RPMI8226 (cell line): ENCODE measurements at places on chromosomes 1 and 21.

DNA sequence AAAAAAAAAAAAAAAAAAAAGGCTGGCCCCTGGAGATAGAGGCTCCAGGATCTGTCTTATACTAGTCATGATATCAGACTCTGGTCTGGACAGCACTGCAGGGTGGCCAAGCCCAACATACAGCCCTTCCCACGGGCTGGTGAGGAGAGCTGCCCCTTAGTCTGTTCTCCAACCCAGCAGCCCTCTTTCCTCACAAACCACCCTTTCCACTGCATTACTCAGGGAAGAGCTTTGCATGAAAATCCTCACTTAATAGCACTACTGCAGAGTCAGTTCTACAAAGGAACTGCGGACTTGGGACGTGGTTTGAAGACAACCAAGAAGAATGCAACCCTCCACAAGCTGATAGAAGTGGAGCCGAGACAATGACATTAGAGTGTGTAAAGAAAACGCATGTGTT, 5.7 kb downstream of the BCAR3 start:
- no peak for DNase-seq

DNA sequence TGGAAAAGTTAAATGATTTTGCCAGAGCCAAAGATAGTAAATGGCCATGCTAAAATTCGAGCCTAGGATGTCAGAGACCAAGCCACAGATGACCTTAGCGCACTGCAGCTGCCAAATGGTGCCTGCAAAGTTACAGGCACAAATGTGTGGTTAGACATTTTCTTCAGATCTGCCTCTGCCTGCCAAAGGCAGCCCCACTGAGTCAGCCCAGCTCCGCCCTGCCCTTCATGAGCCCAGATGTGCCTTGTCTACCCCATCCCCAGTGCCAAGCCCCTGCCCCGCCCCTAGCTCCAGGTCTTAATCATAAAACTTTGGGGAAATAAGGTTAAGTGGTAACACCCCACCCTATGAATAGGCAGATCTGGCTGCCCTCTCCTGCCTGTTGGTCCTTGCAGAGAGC, 105.9 kb downstream of the DTL start:
- no peak for DNase-seq

DNA sequence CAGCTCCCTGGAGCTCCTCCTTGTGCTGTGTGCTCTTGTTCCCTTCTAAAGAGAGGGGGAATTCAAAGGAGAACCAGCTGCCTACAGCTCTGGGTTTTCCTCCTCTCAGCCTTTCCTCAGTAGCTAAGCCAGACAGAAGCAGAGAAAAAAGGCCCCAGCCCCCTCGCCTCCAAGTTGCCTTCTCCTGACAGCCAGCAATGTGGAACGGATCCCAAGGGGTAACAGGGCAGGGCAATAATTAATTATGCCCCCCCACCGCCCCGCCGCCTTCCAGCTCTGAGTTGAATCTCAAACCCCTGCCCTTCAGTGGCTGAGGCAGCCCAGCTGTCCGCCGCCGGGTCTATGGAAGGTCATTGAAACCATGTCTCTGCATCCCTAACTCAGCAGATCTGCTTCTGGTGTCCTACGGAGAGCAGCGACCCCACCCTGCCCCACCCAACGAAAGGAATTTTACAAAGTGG, 69.0 kb upstream of the GOLT1A start:
- DNase-seq = no peak

- no peak for DNase-seq
These were observed 11.9 kb downstream of the CACNA1S start for GRCh38 chr1:201100169-201100930.

GRCh38 chr1:25550155-25550506, 6.7 kb downstream of the LDLRAP1 start:
- no peak for DNase-seq

DNA sequence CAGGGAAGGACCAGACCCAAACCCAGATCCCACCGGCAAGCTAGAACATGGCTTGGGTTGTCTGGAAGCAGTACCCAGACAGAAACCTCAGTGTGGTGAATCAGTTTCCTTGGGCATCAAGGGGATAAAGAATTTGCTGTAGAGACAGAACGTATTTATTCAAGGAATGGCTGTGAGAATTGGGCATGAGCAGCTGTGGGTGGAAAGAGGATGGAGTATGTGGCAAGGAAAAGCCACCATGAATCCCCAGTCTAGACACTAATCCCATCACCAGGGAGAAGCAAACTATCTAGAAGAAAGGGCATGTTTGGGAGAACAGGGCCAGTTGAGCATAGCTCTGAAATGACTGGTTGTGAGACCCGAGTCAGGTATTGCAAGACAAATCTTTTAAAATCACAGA, 109.2 kb downstream of the TOMM20 start:
- DNase-seq = no peak

DNA sequence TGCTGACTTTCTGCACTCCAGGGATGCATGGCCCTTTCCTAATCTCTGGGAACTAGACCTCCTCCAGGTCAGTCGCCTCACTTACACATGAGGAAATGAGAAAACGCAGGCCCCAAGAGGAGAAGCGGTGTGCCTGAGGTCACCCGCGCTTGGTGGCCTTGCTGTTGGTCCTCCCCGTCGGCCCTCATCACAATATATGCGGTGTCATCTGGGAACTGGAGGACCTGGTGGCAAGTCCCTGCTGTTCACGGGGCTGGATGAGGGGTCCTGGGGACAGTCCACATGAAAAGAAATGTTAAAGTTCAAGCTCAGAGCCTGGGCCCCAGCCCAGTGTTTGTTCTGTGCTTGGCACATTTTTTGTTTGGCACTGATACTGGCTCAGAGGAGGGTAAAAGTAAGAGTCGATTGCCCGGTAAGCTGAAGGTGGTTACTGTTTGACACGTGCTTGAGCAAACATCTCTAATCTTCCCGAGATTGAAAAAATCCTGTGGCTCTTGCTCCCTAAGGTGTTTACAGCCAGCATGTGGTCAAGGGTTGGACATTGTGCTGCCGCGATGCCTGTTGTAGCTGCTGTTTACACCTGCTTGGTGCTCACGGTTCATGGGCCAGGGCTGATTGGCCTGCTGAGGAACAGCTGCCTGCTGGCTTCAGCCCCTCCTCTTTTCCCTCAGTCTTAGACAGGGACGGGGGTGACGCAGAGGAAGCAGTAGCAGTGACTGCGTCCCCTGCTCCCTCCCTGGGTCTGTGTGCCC, 5.2 kb downstream of the COQ8A start:
- no peak for DNase-seq

- no peak for DNase-seq
These were observed 14.6 kb upstream of the RC3H1 start for GRCh38 chr1:174036798-174037197.

DNA sequence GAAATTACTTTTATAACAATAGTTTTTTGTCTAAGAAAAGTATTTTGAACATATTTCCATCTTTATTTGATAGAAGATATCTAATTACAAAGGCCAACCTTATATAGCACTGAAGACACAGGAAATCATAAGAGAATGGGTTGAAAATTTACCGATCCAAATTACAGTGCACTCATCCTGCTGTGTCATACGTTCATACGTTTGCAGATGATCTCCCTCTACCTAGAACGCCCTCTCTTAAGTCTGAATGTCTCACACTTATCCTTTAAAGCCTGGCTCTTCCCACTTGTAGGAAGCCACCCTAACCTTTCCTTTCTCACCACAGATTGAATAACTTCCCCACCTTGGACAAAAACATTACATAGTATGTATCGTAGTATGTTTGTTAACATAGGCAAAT, 9.3 kb downstream of the ASH1L start:
- DNase-seq = no peak

DNA sequence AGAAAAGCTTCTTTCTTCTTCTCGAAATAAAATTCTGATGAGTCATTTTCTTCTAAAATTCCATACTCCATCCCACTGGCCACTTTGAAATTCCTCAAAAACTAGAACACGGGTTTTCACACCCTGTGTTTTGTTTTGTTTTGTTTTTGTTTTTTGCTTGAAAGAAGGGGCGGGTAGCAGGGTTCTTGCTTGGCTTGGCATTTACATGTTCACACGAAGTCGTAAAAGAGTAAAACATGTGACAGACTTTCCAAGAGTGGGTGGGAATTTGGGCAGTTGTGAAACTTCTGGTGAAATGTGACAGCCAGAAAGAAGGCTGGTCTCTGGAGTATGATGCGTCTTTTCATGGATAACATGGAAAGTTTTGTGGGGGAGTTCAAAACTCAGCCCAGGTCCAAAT, 47.1 kb upstream of the FMN2 start:
- no peak for DNase-seq

DNA sequence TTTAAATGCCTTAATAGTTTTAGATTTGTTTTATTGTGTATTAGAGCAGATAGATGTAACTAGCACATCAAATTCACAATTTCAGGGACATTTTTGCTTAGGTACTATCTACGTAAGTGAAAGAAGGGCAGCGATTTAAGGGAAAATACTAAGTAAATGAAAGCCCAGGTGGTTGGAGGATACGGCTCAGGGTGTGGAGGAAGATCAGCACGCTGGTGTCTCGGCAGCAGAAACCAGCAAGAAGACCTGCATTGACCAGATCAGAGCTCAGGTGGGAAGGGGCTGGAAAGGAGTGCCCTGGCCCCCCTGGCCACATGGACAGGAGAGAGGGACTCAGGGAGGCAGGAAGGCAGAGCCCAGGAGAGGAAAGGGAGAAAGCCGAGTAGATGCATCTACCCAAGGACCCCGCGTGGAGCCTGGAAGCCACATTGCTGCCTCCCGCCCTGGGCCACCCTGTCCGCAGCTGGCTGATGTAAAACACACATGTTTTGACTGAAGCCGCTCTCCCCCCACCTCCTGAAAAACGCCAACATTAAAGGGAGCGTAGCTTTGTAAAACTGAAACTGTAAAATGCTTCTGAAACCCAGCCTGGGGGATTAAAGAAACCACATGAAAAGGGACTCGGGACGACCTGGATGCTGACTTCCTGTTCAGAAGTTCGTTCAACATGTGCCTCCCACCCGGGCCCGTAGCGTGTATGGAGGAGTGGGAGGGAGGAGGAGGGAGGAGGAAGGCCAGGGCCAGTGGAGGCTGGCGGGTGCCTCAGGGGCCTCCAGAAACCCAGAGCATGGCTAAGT, 72.6 kb upstream of the TARDBP start:
- peak; percentile 90 for DNase-seq

DNA sequence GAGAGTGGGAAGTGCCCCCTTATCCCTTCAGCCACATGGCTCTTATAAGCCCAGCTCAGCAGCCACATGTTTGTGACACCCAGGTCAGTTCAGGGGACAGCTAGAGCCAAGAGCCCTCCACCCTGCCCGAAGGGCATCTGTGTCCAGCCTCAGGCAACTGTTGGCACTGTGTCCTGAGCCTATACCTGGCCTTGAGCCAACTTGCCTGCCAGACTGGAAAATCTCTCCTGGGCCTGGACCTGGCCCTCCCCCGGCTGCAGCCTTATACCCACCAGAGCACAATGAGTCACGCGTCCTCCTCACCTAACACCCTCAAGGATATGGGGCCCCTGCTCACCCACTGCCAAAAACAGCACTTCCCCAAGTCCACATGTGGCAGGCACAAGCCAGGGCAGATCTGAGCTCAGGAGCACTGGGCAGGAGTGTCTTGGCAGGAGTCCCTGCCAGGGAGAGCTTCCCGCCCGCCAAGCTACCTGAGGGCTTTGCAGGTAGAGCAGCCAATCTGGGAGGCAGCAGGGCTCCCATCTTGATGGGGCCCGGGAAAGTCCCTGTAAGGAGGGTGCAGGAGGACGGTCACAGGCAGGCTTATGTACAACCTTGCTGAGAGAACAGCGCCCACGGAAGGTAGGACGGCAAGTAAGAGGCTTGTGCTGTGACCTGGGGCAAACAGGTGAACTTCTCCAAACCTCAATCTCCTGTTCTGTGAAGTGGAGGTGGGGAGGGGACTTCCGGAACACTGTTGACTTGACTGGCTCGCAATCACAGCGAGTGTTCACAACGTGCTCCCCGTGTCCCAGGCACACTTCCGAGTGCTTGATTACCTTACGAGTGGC, 19.8 kb upstream of the HSPG2 start:
- DNase-seq = peak; percentile 78

DNA sequence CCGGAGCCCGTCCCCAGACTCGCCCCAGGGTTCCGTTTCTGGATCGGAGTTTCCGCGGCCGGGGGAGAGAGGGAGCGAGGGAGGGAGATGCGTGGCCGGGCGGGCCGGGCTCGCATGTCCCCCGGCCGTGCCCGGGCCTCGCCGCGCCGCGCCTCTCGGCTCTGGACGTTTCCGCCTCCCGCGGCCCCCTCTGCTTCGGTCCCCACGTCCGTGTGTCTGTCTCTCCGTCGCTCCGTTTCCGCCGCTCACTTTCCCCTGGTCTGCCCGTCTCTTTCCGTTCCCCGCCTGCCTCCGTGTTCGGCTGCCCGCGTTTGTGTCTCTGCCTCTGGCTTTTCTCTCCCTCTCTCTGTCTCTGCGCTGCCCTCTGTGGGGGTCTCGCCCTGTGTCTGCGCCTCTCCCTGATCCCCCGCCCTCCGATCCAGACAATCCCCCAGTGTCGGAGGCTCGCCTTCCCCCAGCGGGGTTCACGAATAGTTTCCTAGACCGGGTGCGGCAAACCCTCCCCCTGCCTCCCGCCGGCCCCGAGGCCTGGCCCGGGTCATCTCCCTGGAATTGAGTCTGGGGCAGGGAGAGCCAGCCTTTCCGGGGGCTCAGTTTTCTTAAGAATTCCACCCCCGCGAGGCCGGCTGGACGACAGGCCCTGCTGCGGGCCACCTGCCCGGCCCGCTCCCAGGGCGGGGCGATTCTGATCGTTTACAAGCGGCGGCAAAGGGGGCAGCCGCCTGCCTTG, 735 bp downstream of the NBL1 start:
- peak; percentile 34 for DNase-seq

- DNase-seq = peak; percentile 22
These were observed 273.4 kb upstream of the CACYBP start for GRCh38 chr1:174726167-174726879.

DNA sequence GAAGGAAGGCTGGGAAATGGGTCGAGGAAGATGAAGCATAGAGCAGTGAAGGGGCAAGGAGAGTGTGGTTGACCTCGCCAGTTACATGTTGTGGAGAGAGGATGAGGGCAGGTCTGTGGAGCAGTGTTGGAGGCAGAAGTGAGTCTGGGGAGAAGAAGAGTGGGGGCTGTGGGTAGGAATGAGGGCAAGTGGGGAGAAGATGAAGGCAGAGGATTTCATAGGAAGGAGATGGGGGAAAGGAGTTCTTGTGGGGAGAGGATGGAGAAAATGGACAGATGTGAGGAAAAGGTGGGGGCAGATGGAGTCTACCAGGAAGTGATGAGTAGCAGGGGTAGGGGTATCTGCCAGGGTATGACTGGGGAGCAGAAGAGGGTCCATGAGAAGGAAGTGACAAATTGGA, 3.6 kb downstream of the ARMH1 start:
- DNase-seq = no peak
